ENCODE measurements at places on chromosomes 11 and 22.

GRCh38 chr11:24391167-24391566 lies 105.7 kb upstream of the LUZP2 start:
- DNase-seq = no peak

GRCh38 chr11:98069861-98070260 lies 950.9 kb upstream of the CNTN5 start:
- DNase-seq = no peak

GRCh38 chr11:77117492-77117891 lies 10.6 kb upstream of the MYO7A start:
- DNase-seq = no peak

DNA sequence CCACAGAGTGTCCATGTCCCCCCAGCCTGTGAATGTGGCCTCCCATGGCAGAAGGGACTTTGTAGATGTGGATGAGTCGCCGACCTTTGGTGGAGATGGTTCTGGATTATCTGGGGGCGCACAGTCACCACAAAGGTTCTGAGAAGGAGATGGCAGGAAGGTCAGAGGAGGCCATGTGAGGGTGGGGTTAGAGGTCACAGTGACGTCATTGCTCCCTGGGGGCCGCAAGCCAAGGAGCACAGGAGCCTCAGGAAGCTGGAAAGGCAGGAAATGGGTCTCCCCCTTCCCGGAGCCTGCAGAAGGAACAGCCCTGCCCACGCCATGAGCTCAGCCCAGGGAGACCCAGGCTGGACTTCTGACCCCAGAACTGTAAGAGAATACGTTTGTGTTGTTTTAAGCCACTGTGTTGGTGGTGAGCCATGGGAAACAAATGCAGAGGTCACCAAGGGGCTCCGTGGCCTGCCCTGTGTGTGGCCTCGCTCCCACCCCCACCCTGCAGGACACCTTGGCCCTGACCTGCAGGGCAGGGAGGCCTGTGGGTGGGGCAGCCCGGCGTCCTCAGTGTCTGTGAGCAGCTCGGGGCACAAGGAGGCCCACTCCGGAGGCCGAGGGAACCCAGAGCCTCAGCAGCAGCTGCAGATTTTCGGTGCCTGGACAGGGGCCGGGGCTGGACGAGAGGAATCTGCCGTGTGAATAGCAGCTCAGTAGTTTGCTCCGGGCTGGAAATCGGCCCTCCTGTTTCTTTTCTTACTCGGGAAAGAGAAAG lies 32.1 kb downstream of the GRAMD4 start:
- DNase-seq = no peak

DNA sequence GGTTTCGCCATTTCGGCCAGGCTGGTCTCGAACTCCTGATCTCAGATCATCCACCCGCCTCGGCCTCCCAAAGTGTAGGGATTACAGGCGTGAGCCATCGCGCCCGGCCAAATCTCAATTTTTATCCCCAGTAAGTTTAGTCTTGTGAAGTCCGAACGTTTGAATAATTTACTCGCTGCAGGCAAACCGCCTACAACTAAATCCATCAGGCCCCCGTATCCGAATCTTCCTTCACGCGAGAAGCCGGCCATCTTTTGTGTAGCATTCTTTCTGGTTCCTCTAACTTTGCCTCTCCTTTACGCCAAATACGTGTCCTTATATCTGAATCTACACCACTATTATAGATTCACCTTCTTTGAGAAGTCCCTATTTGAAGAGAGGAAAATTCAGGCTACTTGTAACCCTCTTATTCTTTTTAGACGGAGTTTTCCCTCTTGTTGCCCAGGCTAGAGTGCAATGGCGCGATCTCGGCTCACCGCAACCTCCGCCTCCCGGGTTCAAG lies 581 bp upstream of the EIF3L start:
- DNase-seq = peak; percentile 14

GRCh38 chr11:26676641-26677040 lies 45.2 kb downstream of the SLC5A12 start:
- no peak for DNase-seq

DNA sequence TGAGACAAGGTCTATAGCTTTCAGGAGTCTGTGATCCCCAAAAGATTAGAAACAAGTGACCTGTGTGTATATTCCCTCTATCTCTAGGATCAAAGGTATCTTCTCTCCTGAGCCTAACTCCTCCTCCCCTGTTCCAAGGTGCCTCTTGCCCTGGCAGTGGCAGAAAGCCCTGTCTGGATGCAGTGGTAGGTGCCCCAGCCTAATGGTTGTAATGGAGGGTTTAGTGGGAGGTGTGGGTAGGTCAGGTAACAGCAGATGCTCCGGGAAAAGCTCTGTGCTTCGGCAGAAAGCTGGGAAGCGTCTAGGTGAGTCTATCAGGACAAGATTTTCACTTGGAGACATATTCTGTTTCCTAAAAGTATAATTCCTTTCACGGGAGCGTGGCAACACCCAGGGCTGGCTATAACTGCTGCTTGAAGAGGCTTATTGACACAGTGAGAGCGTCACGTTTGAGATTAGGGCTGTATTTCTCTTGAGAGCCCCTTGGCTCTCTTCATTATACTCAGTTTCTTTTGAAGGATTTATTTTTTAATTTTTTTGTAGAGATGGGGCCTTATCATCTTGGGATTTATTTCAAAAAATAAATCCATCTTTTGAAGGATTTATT lies 49.5 kb downstream of the PRR5L start:
- DNase-seq = no peak

- no peak for DNase-seq
Observed at GRCh38 chr11:2131371-2132236, 7.6 kb downstream of the IGF2 start.

GRCh38 chr11:67267188-67268080 lies 1.2 kb downstream of the GRK2 start:
- peak; percentile 80 for DNase-seq

DNA sequence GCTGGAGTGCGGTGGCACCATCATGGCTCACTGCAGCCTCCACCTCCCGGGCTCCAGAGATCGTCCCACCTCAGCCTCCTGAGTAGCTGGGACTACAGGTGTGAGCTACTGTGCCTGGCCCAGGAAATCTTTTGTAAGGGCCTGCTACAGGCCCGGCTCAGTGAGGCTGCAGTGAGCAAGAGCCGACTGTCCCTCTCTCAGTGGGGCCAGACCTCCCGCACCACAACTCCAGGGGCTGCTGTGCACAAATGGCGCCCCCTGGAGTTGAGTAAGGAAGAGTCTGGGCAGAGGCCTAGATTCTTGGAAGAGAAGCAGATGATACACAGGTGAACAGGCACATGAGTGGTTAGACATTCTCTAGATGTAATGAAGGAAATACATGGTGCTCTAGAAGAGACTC lies 7.0 kb downstream of the SERHL2 start:
- peak; percentile 1 for DNase-seq

DNA sequence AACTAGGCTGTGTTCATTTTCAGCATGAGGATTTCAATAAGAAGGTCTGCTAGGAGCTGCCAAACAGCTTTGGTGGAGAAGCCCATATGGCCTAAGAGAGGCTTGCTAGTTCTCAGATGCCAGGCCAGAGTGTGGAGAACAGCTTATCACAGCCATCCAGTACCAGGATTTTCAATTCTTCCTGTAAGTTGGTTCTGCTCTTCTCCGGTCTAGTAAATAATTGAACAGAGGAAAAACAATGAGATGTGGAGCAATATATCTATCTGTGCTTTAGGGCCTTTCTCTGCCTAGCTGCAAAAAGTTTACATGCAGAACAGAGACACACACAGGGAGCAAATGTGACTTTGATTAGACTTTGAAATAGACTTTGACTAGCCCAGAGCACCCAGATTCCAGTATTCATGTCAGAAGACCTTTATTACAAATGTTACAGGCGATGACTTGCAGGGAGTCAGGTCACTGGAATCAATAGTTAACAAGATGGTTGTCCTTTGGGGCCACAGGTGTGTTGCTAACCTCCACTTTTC lies 19.8 kb upstream of the PPP2R1B start:
- DNase-seq = no peak

GRCh38 chr11:33915526-33915925 lies 23.6 kb upstream of the LMO2 start:
- DNase-seq = no peak

GRCh38 chr11:2474059-2474901 lies 29.5 kb downstream of the KCNQ1 start:
- no peak for DNase-seq

- DNase-seq = no peak
Observed at GRCh38 chr11:59216641-59217564, 4.2 kb upstream of the MPEG1 start.

GRCh38 chr11:71372693-71373657 lies 75.2 kb downstream of the DHCR7 start:
- DNase-seq = no peak

DNA sequence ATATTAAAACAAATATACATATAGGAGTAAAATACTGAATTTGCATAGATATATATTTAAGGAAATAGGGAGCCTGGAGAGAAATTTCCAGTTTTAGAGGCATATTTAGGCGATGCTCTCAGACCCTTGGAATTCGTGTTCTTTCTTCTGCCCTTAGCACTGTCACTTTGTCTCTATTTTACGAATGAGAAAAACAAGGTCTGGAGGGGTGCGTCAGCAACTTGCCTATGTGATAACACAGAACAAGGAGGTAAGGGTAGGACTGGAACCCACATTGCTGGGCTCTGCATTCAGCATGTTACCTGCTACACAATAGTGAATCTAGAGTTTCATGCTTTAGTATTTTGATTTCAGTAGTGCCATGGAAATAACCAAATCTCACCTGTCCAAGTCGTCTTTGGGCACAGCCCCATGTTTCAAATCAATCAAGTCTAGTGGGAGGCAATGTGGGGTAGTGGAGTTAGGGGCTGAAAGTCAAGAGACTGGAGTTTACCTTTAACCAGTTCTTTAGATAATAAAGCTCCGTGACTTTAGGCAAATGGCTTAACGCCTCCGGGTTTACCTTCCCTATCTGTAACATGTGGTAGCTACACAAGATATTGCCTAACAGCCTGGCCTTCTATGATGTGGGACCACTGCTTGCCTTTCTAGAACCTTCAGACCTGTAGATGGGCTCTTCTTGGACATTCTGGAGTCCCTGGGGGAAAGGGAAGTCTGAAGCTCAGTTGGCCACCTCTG lies 44.8 kb upstream of the AMPD3 start:
- no peak for DNase-seq

DNA sequence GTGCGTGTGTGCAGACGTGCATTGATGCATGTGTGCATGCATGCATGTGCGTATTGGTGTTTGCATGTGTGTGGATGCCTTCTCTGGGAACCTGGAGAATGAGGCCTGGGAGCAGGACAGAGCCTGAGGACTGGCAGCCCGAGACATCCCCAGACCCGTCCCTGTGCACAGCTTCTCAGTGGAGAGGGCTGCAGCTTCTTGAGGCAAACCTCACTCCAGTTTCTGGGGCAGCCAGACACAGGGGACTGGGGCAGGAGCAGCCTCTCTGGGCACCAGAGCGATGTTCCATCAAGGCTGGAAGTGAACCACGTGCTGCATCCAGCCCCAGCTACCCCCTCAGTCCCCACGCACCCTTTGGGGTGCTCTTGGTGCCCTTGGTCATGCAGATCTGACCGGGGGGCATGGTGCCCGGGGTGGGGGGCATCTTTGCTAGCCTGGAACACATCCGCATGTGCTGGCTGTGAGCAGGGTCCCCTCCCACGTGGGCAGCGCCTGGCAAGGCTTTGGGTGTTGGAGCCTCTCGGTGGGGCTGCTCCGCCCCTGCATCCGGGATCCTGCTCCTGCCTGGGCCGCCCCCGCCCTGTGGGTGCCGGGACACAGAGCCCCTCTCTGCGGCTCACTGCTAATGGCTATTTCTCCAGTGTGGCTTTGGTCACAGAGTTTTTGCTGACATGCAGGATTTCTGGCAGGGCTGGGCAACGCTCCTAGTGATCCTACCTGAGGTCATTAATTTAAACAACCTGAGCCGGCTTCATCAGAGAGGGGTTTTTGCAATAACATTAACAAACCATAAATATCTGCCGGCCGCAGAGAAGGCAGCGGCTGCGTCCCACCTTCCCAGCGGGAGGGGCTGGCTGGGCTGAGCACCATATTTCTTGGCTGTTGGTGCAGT lies 434.7 kb downstream of the TBC1D22A start:
- DNase-seq = no peak

DNA sequence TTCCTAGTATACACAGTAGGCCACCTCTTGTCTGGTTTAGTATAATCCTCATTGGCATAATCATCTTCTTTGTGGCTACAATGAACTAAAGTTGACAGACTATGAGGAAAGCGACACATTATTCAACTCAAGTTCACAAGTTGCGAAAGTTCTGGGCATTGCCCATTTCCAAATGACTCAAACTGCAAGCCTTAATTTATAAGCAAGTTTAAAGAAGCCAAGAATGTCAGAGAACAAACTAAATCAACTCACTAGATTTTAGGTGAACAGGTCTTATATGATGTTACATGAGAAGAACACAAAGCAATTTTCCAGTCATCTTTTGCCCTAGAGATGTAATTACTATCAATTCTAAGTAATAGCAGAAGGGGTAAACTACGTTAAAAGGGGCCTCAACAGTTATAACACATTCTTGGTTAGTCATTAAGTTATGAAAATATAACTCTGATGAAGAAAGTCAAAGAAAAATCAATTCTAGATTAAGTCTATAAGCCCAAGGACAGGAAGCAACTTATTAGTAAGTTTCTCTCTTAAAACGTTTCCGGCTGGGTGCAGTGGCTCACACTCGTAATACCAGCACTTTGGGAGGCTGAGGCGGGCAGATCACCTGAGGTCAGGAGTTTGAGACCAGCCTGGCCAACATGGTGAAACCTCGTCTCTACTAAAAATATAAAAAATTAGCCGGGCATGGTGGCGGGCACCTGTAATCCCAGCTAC lies 21.5 kb downstream of the PICALM start:
- DNase-seq = no peak

GRCh38 chr11:7057641-7058040 lies 31.2 kb upstream of the RBMXL2 start:
- DNase-seq = no peak

- no peak for DNase-seq
Observed at GRCh38 chr11:95318498-95318897, 87.5 kb upstream of the SESN3 start.

GRCh38 chr11:6618117-6619003 lies 862 bp downstream of the TPP1 start:
- DNase-seq = no peak

DNA sequence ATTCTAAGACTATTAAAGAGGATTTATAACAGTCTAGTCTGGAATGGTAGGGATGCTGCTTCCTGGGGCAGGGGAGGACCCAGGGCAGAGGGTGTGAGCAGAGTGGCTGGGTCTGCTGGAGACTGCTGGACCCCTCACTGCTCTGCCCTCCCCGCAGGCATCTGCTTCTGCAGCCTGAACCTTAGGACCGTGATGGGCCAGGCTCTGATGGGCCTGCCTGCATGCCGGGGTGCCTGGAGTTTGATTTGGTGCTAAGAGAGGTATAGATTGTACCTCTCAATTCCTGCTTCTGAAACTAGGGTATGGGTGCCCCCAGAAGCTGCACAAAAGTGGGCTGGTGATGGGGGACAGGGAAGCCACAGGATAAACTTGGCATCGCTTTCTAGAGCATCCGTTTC lies 54.9 kb downstream of the CD82 start:
- DNase-seq = no peak

- no peak for DNase-seq
Observed at GRCh38 chr11:61830237-61831105, 2.4 kb downstream of the FADS2 start.

DNA sequence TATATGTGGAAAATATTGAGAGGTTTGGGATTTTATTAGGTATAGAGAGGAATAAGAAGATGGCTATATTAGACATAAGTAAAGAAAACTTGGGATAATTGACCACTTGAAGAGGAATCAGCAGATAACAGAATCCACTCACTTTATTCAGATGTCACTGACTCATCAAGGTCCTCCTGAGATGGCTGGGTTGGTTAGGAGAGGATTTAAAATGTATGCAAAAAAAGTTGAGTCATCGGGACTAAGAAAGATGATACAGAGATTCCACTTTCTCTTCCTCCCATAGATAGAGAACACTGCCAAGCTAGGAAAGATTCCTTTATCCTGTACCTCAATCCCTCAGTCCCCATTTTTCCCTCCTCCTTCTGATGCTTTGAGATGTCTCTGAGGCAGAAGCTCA lies at the start of gene OR6A2:
Gene OR6A2, minus strand, starts transcription at position 288 of the 400 bp plus-strand sequence. CDS start 3,981 bp downstream, outside the sequence.
- no peak for DNase-seq

Measured in NCI-H510A treated with DMSO at 0.1 percent for 48 hours (cell line).